ACHN (cell line): ENCODE measurements at places on chromosomes 7 and 10.

DNA sequence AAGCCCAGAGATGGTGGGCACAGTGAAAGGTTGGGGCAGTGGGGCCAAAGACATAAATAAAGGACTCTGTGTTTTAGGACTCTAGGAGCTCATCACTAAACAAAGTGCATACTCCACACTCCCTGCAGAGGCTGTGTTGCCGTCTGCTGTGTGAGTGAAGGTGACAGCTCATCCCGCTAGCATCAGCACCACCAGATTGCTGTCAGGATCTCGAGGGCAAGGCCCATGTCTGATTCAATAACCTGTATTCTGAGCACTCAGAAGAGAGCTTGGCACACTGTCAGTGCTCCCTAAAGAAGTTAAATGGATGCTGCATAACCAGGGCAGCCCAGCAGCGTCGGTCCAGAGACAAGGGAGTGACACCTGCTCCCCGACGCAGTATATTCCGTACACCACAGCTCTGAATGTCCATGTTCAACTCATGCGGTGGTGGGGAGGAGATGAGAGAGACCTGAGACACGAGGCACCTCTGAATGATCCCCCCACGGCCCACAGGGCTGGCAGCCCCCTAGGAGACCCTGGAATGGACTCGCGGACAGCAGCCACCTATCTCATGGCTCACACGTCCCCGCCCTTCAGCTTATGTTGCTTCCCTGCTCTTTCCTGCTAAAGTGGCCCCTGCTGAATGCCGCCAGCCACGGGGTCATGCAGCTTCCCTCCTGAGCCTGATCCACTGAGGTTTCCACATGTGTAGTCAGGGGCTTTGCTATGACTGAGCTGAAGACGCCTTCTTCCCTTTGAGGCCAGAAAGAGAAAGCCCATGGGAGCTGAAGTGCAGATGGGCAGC is 132.7 kb upstream of the KCNMA1 start:
- DNase-seq: no peak

GRCh38 chr7:32648408-32649156 is 153.3 kb downstream of the AVL9 start:
- DNase-seq: no peak

GRCh38 chr10:6114805-6115341 is 26.0 kb downstream of the RBM17 start:
- peak; percentile 15 for DNase-seq

- DNase-seq: no peak
Measured at GRCh38 chr10:92799568-92799967, 48.8 kb upstream of the EXOC6 start.

DNA sequence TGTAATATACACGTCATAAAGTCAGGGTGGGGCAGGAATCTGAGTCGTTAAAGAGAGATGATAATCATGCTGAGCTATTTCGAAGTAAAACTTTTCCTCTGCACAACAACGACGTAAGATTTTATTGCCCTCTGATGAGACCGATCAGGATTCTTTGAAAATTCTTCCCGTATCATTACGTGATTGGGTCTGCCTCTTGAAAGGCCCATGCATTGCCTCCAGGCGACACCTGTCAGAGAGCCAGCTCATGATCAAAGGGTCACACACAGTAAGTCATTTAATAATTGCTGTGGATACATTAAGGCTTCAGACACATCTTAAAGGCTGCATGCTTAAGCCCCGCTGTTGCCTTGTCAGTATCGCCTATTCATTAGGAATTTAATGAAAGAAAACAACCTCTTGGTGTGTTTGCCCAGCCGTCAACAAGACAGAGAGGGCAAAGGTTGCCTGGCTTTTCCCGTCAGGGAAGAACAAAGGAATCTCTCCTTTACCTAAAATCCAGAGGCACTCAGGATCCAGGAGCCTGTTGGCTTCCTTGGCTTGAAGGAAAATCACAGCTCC is 189.0 kb upstream of the SH2B2 start:
- DNase-seq: no peak

- no peak for DNase-seq
Measured at GRCh38 chr10:98916526-98917125, 319.0 kb downstream of the HPSE2 start.

GRCh38 chr10:132404911-132405462 is 8.0 kb downstream of the PWWP2B start:
- no peak for DNase-seq

GRCh38 chr7:33423646-33424020 is 294.3 kb downstream of the BBS9 start:
- peak; percentile 54 for DNase-seq

DNA sequence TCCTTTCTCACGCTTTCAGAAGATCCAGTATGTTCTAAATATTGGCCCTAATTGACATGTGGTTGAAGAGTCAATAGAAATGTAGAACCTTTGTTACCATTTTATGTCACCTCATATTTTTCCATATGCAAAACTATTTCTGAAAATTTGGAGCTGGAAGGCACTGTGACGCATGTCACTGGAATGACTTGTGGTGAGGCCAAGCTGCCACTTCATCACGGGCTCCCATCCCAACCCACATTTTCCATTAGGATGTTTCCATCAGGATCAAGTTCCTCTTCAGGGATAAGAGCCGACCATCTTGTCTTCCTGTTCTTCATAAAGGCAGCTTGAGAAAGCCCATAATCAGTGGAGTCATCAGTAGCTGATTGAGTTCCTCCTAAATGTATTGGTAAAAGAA is 1241.7 kb downstream of the GATA3 start:
- DNase-seq: no peak

DNA sequence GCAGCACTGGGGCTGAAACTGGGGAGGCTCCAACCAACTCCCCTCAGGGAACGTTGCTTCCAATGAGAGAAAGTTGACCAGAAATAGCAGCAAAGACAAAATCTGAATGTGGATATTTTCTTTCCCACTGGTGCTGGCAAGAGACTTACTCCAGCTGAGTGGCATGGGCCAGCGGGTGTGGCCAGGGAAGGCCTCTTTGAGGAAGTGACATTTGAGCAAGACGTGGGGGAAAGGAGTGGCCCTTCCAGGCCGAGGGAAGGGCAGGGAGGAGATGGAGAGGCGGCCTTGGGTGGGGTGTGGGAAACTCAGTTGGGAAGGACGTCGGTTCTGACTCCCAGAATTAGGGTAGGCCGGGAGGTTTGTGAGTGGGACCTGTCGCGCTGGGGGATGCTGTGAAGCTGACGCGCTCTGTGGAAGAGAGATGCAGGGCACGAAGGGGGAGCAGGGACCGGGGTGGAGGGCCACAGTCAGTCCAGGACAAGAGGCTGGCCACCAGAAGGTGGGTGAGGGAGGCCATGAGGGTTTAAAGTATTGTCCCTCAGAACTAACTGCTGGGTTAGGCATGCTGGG is 96.7 kb upstream of the IKZF1 start:
- no peak for DNase-seq

GRCh38 chr7:31370609-31371008 is 30.1 kb upstream of the NEUROD6 start:
- DNase-seq: no peak

- no peak for DNase-seq
Measured at GRCh38 chr10:86632951-86633350, 21.4 kb upstream of the OPN4 start.

DNA sequence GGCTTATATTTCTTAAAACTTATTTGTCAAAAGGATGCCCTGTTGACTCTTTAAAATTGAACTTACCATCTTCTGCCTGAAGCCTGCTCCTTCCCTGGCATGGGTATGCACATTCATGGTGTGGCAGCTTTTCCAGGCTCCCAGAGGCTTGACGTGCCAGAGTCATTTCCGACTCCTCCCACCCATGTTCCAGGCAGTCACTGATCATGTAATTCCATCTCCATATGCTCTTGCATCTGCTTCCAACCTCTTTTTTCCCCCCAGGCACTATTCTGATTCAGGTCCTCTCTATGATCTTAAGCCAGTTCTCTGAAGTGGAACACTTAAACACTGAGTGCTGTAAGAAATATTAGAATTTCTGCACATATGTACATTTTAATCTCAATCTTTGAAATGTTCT is 82.2 kb downstream of the CFAP58 start:
- no peak for DNase-seq

- no peak for DNase-seq
Measured at GRCh38 chr10:17406036-17406834, 48.2 kb downstream of the ST8SIA6 start.
